SJCRH30 (cell line): ENCODE measurements at places on chromosomes 16 and 17.

- no peak overlapping the region for H3K4me3 ChIP-seq
- H3K27ac ChIP-seq = no peak overlapping the region
- no peak for DNase-seq
- no peaks in the 10 kb centered on the region for H3K36me3 ChIP-seq
- no peaks in the 10 kb centered on the region for H3K27me3 ChIP-seq
- no peaks in the 10 kb centered on the region for H3K4me1 ChIP-seq
Measured at GRCh38 chr16:6484081-6484480, 848.6 kb upstream of the RBFOX1 start.

- no peak overlapping the region for H3K4me3 ChIP-seq
- H3K4me1 ChIP-seq = no peaks in the 10 kb centered on the region
- DNase-seq = no peak
- H3K27me3 ChIP-seq = peaks cover 10% of the 10 kb centered on the region
Measured at GRCh38 chr17:22310717-22311686, 618.7 kb downstream of the KCNJ18 start.

DNA sequence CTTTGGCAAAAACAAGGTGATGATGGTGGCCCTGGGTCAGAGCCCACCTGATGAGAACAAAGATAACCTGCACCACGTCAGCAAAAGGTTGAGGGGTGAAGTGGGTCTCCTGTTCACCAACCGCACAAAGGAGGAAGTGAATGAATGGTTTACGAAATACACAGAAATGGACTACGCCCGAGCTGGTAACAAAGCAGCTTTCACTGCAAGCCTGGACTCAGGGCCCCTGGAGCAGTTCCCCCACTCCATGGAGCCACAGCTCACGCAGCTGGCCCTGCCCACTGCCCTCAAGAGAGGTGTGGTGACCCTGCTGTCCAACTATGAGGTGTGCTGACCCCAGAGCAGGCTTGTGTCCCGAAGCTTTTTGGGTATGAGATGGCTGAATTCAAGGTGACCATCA, 29.7 kb upstream of the DLX4 start:
- H3K4me1 ChIP-seq = no peaks in the 10 kb centered on the region
- H3K36me3 ChIP-seq = no peaks in the 10 kb centered on the region
- no peak overlapping the region for H3K4me3 ChIP-seq
- H3K27me3 ChIP-seq = peaks cover 3% of the 10 kb centered on the region; the same call in 1 of the 2 replicates
- DNase-seq = no peak

GRCh38 chr17:32492264-32492589, 5.4 kb downstream of the CDK5R1 start:
- H3K4me1 ChIP-seq = peaks cover 3% of the 10 kb centered on the region; the same call in 1 of the 2 replicates
- no peak for DNase-seq
- no peaks in the 10 kb centered on the region for H3K36me3 ChIP-seq
- H3K4me3 ChIP-seq = no peak overlapping the region

DNA sequence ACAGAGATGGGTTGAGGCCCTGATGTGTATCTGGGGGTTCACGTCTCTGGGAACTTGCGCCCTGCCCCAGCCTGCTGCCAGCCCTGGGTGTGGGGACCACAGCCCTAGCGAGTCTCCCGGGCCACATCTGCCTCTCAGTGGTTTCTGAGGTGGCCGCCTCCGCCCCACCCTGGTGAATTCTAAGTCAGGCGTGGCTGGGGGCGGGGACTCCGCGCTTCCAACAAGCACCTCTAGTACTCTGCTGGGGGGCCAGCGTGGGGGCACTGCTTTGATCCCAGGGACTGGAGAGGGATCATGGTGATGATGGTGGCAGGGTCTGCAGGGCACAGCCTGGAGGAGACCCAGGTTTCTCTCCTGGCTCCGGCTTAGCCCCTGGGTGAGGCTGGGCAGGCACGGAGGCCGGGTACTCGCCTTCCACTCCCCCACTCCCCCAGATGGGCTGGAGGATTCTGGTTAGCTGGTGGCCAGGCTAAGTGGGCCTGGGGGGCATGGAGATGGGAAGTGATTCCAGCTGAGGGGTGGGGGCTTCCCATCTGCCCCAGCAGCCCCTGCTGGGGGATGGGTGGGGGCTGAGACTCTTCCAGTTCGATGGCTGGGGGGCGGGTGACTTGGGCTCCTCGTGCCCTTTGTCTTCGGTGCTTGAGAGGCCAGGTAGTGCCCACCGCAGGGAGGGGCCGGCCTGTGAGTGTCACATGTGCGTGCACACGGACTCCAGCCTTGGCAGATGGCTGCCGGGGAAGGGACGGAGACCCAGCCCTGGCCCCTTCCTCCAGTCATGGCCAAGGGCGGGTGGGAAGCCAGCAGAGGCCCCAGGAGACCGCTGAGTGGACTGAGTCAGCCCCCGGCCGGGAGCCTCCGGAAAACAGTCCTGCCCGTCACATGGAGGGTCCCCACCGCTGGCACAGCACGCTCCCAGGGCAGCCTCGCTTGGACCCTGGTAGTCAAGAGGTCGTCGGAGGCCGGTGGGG, 3.9 kb downstream of the GLIS2 start:
- H3K4me1 ChIP-seq = peaks cover 8% of the 10 kb centered on the region
- no peak overlapping the region for H3K4me3 ChIP-seq

DNA sequence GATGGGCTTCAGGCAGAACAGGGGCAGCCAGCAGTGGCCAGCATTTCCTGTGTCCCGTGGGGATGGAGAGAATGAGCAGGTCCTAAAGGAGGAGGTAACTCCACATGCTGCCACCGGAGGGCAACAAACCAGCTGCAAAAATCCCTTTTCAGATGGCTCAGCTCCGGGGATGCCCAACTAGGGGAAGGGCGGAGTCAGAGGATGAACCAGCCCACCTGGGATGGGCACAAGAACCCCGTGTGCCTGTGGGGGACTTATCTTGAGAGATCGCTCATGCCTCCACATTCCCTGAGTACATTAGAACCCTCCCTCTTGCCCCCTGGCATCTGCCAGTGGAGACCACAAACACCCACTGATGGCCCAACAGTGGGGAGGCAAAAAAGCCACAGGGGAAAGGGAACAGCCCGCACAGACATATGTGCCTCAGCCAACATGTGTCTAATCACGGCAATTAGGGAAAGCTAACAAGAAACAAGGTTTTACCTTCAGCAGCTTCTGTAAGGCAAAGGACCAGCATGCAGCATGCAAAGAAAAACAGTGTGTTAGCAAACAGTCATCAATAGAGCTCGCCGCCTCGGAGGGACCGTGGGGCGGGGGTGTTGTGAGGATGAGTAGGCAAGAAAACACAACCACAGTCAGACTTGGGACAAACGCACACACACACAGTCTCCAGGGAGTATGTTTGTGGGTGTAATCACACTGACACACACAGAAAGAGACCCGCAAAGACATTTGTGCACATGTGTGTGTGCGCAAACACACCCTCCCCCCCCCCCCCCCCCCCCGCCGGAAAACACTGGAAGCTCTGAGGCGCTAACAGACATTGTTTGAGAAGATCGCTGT, 64.0 kb downstream of the MYO18A start:
- H3K4me3 ChIP-seq = no peak overlapping the region
- DNase-seq = peak; percentile 86
- H3K4me1 ChIP-seq = peaks cover 51% of the 10 kb centered on the region
- H3K36me3 ChIP-seq = peaks cover 23% of the 10 kb centered on the region

GRCh38 chr17:41937970-41938954, 7.8 kb downstream of the ODAD4 start:
- H3K4me1 ChIP-seq = no peaks in the 10 kb centered on the region
- no peaks in the 10 kb centered on the region for H3K27me3 ChIP-seq
- DNase-seq = no peak
- H3K4me3 ChIP-seq = no peak overlapping the region
- H3K36me3 ChIP-seq = no peaks in the 10 kb centered on the region

DNA sequence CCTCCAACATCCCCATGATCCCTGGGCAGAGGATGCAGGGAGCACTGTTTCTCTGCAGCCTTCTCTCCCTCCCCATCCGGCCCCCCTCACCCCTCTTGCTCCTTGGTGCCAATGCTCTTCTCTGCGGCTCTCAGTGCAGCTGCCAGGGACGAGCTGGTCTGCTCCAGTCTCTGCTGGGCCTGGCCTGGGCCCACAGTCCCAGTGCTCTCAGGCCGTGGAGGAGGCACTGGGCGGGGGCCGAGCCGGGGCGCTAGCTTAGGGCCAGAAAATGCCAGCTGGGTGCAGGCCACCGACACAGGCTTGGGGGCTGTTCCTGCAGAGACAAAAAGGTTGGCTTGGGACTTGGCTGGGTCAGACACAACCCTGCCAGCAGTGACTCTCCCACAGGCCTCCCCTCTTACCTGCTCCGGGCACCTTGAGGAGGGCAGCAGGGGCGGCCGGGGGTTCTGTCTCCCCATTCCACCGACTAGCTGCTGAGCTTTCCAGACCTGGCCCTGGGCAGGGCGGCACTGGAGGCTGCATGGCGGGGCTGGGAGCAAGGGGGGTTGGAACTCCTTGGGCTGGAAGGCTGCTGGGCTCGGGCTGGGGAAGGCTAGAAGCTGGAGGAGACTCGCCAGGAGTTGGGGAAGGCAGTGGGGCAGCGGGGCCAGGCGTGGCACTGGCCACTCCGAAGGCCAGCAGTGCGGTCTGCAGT, 13.8 kb downstream of the CASKIN2 start:
- no peaks in the 10 kb centered on the region for H3K4me1 ChIP-seq
- no peak overlapping the region for H3K4me3 ChIP-seq
- no peak overlapping the region for H3K27ac ChIP-seq
